A172 (cell line): ENCODE measurements at places on chromosomes 1 and 21. TPM values are rescaled to one million over a fixed set of nuclear protein-coding genes. Genes with fewer than 3 reads are reported as not detected.
A peak's percentile ranks its signal among the peaks of the same experiment; 100 is the strongest.

DNA sequence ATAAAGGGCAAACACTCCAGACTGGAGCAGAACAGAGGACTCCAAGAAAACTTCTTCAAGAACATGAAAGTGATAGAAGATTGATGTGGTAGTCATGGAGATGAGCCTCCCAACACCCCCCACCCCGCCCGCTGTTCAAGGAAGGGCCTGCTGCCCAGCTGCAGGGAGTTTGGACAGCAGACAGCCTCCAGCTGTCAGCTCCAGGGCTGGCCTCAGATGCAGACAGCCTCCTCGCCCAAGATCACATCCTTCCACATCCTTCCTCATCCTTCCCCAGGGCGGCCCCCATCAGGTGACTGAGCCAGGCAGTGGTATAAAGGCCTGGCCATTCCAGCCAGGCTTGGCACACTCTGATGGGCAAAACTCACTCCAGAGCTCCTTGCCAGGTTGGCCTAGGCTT, 24.6 kb downstream of the HMGN2 start:
- DNase-seq = no peak

GRCh38 chr1:17020502-17020901, 8.8 kb upstream of the ATP13A2 start:
- no peak for DNase-seq

DNA sequence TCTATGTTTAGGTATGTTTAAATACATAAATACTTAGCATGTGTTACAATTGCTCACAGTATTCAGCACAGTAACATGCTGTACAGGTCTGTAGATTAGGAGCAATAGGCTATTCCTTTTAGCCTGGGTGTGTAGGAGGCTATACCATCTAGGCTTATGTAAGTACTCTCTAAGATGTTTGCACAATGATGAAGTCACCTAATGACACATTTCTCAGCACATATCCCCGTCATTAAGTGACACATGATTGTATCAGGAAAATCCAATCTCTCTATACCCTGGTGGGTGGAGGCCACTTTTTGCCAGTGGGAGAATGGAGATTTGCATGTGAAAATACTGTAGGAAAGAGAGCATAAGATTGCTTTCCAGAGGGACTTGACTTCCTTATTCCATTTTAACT, 5.5 kb upstream of the TEDDM1 start:
- DNase-seq = no peak

DNA sequence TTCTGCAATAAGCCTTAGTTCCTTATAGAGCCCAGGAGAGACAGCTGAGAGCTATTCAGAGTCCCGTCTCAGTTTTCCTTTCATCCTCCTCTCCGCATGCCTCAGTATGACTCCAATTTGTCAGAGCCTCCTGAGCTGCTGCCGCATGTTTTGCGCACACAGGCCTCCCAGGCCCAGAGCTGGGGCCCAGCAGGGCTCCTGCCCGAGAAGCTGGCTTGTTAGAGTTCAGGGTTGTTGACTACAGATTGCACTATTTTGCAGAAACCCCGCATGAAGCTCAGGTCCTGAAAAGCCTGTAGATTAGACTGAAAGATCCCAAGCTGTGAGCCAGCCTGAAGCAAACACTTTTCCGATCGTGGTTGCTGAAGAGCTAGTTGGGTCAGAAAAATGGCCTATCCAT, 51.5 kb downstream of the IGSF5 start:
- DNase-seq = no peak

GRCh38 chr1:198913667-198914066, 274.8 kb downstream of the PTPRC start:
- DNase-seq = no peak

GRCh38 chr1:30820299-30820698, 62.7 kb upstream of the LAPTM5 start:
- DNase-seq = no peak

DNA sequence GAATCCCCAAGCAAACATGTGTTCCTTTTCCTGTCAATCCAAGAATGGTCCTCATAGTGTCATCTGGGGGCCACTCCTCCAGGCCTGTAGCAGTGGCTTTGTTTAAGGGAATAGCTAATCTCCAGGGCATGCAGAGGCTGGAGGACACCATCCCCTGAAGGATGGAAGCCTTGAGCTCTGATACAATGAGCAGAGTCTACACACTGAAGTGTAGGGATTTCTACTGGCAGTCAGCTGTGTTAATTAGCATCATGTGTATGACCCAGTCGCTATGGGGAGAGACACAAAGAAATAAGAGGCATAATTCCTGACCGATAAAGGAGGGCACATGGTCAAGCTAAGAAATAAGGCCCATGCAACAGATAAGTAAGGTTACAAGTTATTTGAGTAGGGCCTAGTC, 29.1 kb downstream of the ANGEL2 start:
- no peak for DNase-seq

DNA sequence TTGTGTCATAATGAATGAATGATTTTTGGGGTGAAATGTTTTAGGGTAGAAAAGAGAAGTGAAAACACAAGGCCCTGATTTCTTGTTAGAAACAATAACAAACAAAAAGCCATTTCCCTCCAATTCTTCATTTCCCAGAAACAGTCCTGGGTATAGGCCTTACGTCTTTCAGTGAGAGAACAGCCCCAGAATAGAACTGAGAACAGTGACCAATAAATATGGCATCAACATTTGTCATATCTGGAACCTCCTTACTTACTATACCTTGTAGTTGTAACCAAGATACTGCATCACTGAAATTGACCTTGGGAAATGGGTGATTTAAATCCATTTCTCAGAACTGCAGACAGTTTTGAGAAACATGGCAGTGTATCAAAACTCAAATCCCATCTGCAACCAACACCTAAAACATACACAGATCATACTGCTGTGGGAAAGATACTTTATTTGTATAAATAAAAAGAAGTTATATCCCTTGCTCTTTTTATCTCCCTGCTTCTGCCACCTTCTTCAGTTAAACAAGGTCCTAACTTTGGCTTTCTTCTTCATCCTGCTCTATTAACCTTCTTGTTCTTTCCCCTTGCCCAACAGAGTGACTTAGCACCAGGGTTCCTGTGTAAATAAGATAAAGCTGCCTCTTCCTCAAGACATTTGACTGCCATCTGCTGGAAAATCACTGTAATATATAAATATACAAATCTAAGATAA, 19.5 kb downstream of the XKR8 start:
- DNase-seq = peak; percentile 26

The TNFRSF8 gene
- total RNA-seq = 0.38 TPM in 1 of 2 replicates, not detected in the other

The GBP6 gene
- not detected in 2 replicates for total RNA-seq

The SLAMF9 gene
- total RNA-seq = not detected in 2 replicates

The RASSF5 gene
- 3.3 and 5.8 TPM in 2 replicates for total RNA-seq
